ENCODE measurements at places on chromosomes 3 and 15.

DNA sequence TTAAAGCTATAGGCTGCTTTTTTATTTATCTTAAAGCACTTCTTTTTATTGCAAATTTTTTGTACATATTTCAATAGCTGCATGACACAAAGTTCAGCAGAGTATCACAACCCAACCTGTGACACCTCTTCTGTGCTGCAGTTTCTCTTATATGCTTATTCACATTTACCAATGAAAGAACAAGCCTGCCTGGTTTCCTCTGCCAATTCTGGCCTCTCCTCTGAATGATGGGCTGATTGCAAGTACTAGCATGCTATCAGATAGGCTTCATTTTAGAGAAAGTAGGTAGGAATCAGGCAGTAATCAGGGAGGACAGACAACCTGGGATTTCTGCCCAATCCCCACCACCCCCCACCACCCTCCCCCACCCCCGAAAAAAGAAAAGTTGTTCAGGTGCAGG is 26.6 kb downstream of the ACKR4 start:
- no peak for DNase-seq

- DNase-seq = no peak
These were observed 21.8 kb downstream of the ATRIP start for GRCh38 chr3:48468329-48468731.

- DNase-seq = no peak
These were observed 201.0 kb upstream of the GBE1 start for GRCh38 chr3:81962396-81962795.

DNA sequence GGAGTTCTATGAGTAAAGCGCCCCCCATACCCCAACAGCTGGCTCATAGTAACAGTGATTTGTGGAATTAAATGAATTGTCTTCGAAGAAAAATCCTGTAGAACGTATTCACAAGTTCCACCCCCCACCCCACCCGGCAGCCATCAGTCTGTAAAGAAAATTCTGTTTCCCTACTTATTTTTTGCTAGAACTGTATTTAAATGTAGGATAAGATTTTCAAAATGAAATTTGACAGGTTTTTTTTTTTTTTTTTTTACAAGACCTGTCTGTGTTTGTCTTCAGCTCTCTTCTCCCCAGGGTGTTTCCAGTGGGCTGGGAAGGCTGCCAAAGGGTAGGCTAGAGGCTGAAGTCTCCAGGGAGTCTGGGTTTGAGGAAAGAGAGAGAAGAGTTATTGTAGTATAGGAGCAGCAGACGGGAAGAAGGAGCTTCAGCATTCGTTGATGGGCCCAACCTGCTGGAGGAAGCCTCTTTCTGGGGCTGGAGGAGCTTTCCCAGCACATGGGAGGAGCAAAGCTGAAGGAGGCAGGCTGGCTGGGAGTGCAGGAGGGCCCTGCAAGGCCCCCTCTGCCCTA is 130.6 kb upstream of the SEMA6D start:
- DNase-seq = no peak

GRCh38 chr3:107598926-107599771 is 76.4 kb downstream of the BBX start:
- DNase-seq = peak; percentile 55

DNA sequence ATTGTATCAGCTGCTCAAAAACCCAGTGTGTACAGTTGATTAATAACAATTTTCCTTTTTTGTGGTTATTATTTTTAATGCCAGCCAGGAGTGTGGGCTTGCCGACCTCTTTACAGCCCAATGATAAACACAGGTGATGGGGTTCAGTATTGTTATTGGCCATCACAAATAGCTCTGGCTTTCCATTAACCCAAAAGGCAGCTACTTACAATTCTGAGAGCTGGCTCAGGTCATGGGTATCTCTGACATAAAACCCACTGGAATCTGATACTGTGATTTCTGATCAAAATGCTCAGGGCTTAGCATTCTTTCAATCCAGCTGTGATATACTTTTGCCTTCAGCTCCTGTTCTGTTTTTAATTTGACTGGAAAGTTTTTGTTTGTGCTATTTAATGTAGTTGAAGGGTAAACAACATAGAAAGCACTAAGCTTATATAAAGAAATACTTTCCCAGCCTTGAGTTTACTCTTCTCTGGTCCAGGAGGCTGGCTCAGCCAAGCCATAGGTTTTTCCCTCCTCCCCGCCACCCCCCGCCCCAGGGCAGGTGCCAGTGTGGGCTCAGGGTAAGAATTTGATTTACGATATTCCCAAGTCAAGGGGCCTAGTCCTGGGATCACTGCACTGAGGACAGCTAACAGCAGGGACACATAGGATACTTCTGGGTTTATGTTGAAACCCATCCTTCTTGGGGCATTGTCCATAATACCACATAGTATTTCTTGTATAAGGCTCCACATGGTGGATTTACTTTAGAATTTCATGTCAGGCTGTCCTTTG is 54.0 kb upstream of the MYZAP start:
- DNase-seq = no peak

DNA sequence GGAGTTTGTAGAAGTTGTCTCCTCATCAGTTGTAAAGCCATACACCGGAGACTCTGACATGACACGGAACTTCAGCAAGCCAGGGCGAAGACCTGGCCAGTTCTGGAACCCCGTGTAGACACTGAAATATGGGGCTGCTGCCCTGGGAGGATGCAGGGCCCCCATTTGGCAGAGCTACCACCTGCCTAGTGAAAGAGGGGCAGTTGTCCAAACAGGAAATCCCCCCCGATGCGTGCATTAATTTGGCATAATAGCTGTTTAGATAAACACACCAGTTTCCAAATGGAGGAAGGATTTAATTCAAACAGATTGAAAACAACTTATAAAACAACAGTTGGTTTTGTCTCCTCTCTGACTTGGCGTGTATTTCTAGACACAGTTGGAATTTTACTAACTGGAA is 357.2 kb downstream of the GABRG3 start:
- no peak for DNase-seq

DNA sequence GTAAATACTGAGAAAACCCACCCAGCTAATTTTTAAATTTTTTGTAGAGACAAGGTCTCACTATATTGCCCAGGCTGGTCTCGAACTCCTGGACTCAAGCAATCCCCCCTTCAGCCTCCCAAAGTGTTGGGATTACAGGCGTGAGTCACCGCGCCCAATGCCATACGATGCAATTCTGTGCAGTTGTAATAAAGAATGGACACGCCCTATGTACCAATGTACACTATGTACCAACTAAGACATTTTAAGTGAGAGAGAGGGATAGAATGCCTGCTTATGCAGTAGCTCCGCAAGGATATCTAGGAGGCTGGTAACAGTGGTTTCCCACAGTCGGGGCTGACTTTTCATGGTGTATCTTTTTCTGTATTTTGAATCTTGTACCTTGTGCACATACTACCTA is 14.6 kb downstream of the ZNF710 start:
- no peak for DNase-seq

DNA sequence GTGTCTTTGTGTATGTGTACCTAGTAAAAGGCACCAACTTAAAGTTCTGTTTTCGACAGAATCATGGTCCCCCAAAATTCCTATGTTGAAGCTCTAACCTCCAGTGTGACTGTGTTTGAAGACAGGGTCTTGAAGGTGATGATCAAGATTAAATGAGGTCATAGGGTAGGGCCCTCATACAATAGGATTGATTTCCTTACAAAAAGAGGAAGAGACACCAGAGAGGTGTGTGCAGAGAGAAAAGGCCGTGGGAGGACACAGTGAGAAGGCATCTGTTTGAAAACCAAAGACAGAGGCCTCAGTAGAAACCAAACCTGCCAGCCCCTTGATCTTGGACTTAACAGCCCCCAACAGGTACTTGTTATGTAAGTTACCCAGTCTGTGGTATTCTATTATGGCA is 52.0 kb upstream of the CORO2B start:
- no peak for DNase-seq

DNA sequence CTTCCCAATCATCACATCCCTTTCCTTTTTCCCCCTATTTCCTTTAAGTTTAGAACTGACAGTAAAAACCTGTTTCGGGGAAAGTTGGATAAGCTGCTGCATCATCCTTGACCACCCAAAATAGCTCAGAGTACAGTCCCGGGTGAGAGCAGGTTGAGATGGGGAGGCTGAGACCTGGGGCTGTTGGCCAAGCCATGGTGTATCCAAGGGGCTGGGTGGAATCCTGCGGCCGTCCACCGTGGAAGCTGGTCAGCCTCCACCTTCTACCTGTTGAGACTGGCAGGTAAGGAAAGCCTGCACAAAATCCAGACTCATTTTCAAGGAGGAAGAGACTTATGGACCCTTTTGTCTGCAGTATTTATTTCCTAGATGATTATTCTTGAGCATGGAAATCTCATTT is 128.2 kb upstream of the PLXNA1 start:
- no peak for DNase-seq
